ENCODE measurements at places on chromosomes 4 and X.

DNA sequence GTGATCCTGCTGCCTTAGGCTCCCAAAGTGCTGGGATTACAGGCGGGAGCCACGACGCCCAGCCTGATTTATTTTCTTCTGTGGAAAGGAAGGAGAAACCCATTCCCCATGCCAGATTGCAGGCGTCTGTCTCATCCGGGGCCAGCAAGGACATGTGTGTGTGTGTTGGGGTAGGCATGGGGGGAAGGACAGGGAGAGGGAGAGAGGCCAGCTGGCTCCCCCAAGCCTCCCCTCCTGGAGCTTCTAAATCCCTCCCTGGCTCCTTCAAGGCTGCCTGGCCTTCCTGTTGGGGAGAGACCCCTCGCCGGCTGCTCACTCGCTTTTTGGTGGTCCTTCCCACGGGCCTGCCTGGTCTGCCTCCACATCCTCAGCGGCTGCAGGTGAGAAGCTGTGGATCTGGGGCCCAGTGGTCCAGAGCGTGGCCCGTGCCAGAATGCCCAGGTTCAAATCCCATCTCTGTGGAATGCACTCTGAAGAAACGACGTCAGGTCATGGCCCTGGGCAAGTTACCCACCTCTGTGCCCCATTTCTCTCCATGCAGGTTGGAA is 1.3 kb upstream of the PLXNB3 start:
- DNase-seq = no peak

GRCh38 chr4:98151145-98151924 is 8.1 kb upstream of the STPG2 start:
- no peak for DNase-seq

DNA sequence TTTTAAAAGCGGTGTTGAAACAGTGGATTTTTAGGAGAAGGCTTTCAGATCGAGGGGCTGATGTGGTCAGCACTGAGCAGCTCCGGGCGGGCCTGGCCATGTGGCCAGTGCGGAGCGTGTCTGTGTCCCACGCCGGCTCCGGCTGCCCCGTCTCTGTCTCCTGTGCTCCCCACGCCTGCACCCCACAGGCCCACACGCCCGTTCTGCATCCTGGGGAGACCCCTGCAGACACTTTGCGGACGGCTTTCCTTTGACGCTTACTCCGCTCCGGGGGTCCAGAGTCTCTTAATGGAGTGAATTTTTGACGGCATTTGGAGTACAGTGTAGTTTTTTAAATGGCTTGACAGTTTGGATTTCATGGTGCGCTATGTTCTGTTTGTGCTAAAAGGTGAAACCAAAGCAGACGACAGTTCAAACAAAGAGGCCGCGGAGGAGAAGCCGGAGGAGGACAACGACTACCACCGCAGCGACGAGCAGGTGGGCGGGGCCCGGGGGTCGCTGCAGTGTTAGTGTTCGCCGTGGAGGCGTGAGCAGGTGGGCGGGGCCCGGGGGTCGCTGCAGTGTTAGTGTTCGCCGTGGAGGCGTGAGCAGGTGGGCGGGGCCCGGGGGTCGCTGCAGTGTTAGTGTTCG is 38.7 kb downstream of the PCGF3 start:
- no peak for DNase-seq

- no peak for DNase-seq
Observed at GRCh38 chrX:125405339-125405738, 85.7 kb downstream of the TEX13C start.

DNA sequence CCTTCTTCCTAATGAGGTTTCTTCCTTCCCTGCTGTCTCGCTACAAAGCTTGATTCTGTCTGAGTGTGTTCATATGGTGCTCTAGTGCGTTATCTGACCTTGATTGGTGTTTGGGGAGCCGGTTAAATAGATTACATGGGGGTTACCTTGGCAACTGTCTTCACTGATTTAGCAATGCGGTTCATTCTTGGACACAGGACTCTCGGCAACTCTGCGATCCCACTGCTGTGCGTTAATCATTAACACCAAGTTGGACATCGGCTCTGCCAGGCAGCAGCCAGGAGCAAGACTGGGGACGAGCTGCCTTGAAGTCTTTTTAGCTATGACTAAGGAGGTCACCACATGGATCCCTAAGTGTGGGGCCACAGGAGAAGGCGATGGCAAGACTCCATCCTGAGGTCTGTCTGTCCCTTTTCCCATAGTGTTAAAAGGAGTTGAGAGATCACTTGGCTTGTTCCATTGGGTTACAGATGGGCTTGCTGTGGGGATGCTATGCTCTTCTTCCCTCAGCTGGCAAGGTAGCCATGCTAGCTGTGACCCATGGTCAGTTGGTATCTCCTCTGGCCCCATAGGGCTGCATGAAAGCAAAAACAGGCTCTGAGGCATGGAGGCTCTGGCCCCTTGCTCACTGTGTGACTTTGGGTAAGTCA is 93.4 kb upstream of the MAMLD1 start:
- DNase-seq = no peak

DNA sequence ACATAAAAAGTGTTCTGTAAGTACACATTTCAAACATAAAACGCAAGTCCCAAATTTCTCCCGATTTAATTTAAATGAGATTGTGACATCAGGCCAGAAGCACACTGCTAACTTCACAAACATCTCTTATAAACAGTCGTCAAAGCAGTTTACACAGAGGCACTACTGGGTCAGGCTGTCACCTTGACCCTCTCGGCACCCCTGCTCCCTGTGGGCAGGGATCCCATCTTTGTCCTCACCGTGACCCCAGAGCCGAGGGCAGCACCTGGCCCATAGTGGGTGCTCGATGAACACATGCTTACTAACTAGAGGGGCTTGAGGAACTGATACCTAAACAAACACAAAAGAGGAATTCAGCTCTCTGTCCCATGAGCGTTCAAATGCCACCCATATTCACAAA is 22.2 kb downstream of the QDPR start:
- DNase-seq = no peak

- DNase-seq = peak; percentile 70
Observed at GRCh38 chr4:84379917-84380641, 119.0 kb downstream of the NKX6-1 start.
